ENCODE measurements at places on chromosomes 11 and 22. TPM values are rescaled to one million over a fixed set of nuclear protein-coding genes. Genes with fewer than 3 reads are reported as not detected.

EFCAB6 gene
- total RNA-seq, result 1.5 TPM

CCDC81 gene
- total RNA-seq, result 7.7 TPM

MYBPC3 gene
- not detected for total RNA-seq

SAA4 gene
- not detected for total RNA-seq

NXPE4 gene
- total RNA-seq, result not detected

P2RX3 gene
- not detected for total RNA-seq

TBCEL gene
- total RNA-seq, result 23.0 TPM

GAL3ST1 gene
- total RNA-seq, result 0.18 TPM

LPXN gene
- total RNA-seq, result 10.1 TPM

BSCL2 gene
- total RNA-seq, result 41.1 TPM

TMPRSS6 gene
- not detected for total RNA-seq

DEUP1 gene
- total RNA-seq, result not detected

MUC2 gene
- not detected for total RNA-seq

IGF2 gene
- 1.5 TPM for total RNA-seq

CLMP gene
- total RNA-seq, result 111 TPM

TSGA10IP gene
- total RNA-seq, result not detected

DDI1 gene
- total RNA-seq, result not detected

DAGLA gene
- total RNA-seq, result 4.4 TPM

PHF21B gene
- not detected for total RNA-seq

SMPD1 gene
- total RNA-seq, result 62.1 TPM

MED17 gene
- 35.4 TPM for total RNA-seq

OR52E6 gene
- not detected for total RNA-seq

SAMM50 gene
- 50.0 TPM for total RNA-seq

VEGFB gene
- total RNA-seq, result 32.9 TPM

OR8D1 gene
- not detected for total RNA-seq

LGR4 gene
- 25.2 TPM for total RNA-seq

MYO7A gene
- total RNA-seq, result 0.18 TPM

GLB1L2 gene
- 0.32 TPM for total RNA-seq

EHF gene
- 16.0 TPM for total RNA-seq

LMO2 gene
- total RNA-seq, result not detected

UPK3A gene
- not detected for total RNA-seq

ELMOD1 gene
- total RNA-seq, result 2.8 TPM

JHY gene
- 0.42 TPM for total RNA-seq

INPPL1 gene
- total RNA-seq, result 78.4 TPM

CRYBB1 gene
- total RNA-seq, result not detected

OR8J1 gene
- not detected for total RNA-seq

MB gene
- total RNA-seq, result not detected
